Stimulated activated CD4-positive, alpha-beta T cell treated with anti-CD3 and anti-CD28 coated beads, Interleukin-15, amount 100 ng/mL, for 48 hours (primary cell): ENCODE measurements at places on chromosomes 11 and 22.

- DNase-seq = no peak
These were observed 36.7 kb upstream of the VWA5A start for GRCh38 chr11:124078591-124078990.

DNA sequence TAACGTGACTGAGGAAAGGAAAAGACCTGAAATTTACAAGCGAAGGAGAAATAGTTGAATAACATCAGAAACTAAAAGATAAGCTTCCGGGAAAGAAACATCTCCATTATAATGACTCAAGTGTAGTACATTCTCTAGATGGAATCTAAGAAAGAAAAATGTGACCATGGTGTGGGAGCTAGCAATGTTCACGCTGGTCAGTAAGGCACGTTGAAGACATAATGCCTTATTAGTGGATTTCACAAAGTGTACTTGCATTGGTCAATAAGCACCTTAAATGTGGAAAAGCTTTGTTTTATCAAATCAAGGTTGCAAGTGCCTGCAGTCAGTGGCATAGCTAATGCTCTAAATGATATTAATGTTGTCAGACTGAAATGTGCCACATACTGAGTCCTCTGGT is 2.8 kb upstream of the LARGE1 start:
- no peak for DNase-seq

- DNase-seq = no peak
These were observed 160.8 kb downstream of the MSANTD4 start for GRCh38 chr11:105861225-105861624.

DNA sequence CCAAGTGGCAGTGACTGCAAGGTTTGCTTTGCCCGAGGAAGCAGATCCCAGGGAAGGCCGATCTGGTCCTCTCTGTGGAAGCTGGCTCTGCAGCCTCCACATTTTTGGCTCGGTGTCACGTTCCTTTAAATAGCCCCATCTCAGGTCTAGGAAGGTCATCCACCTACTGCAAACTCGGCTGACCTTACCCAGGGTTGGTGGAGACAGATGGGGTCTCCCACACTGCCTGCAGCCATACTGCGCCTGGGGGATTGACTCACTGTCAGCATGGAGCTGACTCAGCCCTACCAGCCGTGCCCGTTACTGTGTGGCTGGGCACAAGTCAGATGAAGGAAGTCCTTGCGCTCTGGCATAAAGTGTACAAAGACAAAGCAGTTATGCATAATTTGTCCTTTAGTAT is 16.9 kb downstream of the CDPF1 start:
- DNase-seq = no peak

GRCh38 chr11:113345978-113346377 is 31.6 kb downstream of the TTC12 start:
- no peak for DNase-seq

- peak; percentile 48 for DNase-seq
These were observed 75.8 kb downstream of the CD44 start for GRCh38 chr11:35214792-35215193.

- DNase-seq = no peak
These were observed 68.6 kb downstream of the ATXN10 start for GRCh38 chr22:45740236-45740635.

DNA sequence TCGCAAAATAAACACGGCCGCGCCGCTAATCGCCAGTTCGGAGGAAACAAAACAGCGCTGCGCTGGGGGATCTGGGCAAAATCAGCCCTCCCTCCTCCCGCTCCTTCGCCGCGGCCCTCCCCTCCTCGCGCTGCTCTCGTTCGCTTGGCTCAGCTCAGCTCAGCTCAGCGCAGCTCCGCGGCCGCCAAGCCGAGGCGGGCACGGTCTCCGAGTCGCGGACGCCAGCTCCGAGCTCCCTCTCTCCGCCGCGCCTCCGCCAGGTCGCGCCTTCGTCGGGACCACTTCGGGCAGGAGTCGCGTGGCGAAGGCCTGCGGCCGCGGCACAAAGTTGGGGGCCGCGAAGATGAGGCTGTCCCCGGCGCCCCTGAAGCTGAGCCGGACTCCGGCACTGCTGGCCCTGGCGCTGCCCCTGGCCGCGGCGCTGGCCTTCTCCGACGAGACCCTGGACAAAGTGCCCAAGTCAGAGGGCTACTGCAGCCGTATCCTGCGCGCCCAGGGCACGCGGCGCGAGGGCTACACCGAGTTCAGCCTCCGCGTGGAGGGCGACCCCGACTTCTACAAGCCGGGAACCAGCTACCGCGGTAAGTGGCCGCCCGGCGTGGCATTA is at the start of gene SPON1:
Gene SPON1, plus strand, starts transcription at position 162 of the 607 bp plus-strand sequence. Its CDS starts 182 bp downstream, at position 344.
- no peak for DNase-seq

- DNase-seq = no peak
These were observed 76.0 kb downstream of the TRIM29 start for GRCh38 chr11:120061761-120062560.

DNA sequence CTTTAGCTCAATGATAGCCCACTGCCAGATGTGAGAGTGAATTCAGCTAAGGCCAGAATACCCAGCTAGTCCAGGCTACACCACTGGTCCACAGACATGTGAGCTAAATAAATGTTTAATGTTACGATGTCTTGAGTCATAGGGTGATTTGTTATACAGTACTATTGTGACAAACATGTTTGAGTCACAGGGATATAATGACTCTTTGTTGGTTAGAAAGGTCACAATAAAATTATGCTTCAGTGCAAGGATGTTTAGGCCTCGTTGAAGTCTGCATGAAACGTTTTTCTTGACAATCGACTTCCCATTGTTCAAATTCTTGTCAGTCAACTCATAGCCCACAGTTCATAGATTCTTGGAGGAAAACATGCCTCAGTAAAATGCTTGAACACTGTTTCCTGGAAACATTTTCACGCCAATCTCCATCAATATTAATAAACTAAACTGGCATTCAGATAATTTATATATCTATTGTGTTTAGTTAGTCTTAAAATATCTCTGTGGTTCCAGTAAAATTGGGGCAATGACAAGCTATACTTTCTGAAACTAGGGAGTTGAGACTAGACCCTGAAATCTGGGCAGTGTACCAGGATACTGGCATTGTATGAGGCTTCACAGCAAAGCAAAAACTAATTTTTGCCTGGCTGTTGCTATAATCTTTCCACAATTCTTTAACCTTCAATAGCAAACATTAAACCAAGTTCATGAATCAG is 650.8 kb upstream of the KIRREL3 start:
- no peak for DNase-seq

DNA sequence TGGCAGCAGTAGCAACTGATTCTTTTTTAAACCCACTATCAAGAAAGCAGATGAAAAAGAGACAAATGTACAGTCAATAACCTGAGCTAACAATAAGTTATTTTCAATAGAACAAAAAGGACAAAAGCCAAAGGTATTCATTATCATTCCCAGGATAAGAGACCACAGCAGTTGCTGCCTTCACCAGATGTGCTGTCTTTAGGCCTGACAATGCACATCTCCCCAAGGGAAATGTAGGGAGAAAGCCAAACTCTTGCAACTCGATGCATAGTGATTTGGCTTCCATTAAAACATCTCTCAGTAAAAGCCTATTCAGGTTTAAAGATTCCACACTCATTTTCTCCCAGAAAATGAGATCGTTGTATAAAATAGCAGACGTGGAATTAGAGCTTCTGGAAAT is 210.7 kb downstream of the METTL15 start:
- no peak for DNase-seq

DNA sequence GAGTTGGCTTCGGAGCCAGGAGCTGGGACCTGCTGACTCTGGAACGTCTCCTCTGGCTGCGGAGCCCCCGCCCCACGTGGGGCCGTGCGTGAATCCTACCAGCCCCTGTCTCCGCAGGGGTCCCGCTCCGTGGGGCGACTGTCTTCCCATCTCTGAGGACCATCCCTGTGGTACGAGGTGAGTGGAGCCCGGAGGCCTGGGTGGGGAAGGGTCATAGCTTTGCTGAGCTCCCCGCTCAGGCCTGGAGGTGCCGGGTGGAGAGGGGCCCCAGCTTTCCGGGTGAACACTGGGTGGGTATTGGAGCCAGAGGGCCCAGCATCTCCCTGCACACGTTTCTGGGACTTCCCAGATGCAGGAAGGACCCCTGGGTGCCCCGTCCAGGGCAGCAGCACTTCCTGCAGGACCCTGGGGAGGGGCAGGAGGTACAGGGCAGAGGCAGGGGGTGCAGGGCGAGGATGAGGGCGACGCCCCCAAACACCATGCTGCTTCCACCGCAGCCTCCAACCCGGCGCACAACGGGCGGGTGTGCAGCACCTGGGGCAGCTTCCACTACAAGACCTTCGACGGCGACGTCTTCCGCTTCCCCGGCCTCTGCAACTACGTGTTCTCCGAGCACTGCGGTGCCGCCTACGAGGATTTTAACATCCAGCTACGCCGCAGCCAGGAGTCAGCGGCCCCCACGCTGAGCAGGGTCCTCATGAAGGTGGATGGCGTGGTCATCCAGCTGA is 3.8 kb downstream of the MUC5AC start:
- DNase-seq = no peak

DNA sequence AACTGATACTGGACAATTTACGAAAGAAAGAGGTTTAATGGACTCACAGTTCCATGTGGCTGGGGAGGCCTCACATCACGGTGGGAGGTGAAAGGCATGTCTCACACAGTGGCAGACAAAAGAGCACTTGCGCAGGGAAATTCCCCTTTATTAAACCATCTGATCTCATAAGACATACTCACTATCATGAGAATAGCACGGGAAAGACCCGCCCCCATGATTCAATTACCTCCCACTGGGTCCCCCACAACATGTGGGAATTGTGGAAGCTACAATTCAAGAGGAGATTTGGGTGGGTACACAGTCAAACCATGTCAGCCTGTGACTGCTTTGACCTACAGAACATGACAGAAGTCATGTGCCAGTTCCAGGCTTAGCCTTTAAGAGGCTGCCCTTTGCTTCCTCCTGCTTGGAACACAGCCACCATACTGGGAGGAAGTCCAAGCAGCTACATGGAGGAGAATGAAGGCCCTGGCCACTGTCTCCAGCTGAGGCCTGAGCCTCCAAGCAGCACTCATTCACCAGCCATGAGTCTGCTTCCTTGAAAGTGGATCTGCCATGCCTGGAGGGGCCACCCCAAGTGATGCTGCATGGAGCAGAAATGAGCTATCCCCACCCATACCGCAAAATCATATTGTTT is 10.9 kb upstream of the GAL start:
- DNase-seq = no peak

GRCh38 chr11:97656356-97656755 is 1266.5 kb downstream of the JRKL start:
- no peak for DNase-seq

GRCh38 chr11:129973068-129973467 is 29.6 kb downstream of the PRDM10 start:
- DNase-seq = no peak

DNA sequence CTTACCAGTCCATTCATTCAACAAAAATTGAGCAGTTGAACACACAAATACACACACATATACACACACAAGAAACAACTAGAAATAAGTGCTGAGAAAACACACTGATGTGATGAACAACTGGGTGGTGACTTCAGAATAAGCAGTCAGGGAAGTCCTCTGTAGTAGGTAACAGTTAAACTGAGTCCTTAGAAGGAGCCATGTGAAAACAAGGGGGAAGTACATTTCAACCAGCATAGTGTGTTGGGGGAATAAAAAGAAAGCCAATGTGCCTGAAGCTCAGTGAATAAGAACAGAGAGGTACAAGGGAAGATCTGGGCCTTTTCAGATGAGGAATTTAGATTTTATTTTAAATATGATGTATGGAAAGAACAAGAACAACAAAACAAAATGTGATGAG is 6.8 kb upstream of the TMEM123 start:
- DNase-seq = no peak

DNA sequence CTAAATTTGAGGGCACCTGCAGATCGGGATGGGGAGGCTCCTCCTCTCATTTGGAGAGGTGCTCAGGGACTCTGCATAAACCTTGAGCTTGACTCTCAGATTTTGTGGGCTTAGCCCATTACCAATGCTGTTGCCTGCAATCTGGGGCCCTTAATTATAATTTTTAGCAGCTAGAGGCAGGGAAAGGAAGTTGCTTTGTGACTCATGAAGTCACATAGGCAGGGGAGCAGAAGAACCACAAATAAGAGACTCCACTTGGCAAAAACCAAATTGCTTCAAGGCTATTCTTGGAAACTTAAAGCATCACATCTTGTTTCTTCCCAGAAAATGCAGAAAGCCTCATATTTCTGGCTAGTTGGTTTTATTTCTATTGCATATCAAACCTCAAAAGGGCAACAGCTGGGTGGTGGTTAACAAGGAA is 46.9 kb downstream of the MICAL2 start:
- no peak for DNase-seq

GRCh38 chr11:2521081-2521732 is 76.4 kb downstream of the KCNQ1 start:
- DNase-seq = no peak

- DNase-seq = no peak
These were observed 6.4 kb upstream of the UBASH3B start for GRCh38 chr11:122649116-122649515.

- peak; percentile 78 for DNase-seq
These were observed 56.4 kb downstream of the MYH9 start for GRCh38 chr22:36331306-36331911.

GRCh38 chr11:61948505-61948904 is 1.6 kb upstream of the BEST1 start:
- DNase-seq = no peak

DNA sequence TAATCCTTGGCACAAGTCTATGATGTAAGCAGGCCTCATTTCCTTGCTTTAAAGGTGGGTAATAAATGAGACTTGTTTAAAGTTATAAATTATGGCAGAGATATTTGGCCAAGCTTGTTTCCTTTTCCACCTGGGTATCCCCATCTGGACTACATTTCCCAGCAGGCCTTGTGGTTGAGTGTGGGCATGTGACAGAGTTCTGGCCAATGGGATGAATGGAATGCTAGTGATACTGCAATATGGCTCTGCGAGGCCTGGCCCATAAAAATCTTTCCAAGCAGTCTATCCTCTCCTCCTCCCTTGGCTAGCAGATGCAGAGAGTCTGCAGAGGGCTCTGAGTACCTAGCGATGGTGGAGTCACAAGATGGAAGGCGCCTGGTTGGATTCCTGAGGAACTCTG is 102.5 kb downstream of the TIMP3 start:
- no peak for DNase-seq

GRCh38 chr11:63765688-63766241 is 2.8 kb downstream of the ZFTA start:
- DNase-seq = no peak

- no peak for DNase-seq
These were observed 19.1 kb downstream of the FAM181B start for GRCh38 chr11:82714346-82715174.

- DNase-seq = peak; percentile 48
These were observed 8.7 kb downstream of the PNPLA5 start for GRCh38 chr22:43883012-43883661.

- no peak for DNase-seq
These were observed 125.2 kb upstream of the SYT13 start for GRCh38 chr11:45411228-45411946.

- DNase-seq = no peak
These were observed 26.7 kb downstream of the OR6Q1 start for GRCh38 chr11:58057481-58057880.

- DNase-seq = no peak
These were observed 27.2 kb downstream of the STIM1 start for GRCh38 chr11:3882655-3883054.

- no peak for DNase-seq
These were observed 26.6 kb upstream of the SLC22A12 start for GRCh38 chr11:64564419-64564818.

GRCh38 chr11:31237819-31238760 is 131.4 kb downstream of the DCDC1 start:
- no peak for DNase-seq

- DNase-seq = no peak
These were observed 185.9 kb downstream of the FAT3 start for GRCh38 chr11:92410526-92410925.
